ENCODE measurements at places on chromosomes 3 and 15.

- no peak for DNase-seq
Observed at GRCh38 chr3:49476563-49476962, 6.5 kb downstream of the DAG1 start.

DNA sequence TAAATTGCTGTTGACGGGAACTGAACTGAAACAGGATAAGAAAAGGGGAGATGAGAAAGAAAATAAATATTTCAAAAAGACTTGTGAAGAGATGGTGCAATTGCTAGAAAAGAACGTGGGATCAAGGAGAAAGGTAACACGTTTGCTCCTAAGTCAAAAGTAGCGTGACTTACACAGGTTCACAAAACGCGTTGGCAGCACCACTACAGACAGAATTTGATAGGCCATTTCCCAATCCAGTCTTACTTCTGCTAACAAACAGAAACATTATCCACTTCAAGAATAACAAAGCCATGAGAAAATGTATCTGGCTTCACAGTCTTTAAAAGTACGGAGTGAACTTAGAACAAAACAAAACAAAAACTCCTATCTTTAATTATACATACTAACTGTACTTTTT, 75.5 kb downstream of the DPH6 start:
- DNase-seq = no peak

DNA sequence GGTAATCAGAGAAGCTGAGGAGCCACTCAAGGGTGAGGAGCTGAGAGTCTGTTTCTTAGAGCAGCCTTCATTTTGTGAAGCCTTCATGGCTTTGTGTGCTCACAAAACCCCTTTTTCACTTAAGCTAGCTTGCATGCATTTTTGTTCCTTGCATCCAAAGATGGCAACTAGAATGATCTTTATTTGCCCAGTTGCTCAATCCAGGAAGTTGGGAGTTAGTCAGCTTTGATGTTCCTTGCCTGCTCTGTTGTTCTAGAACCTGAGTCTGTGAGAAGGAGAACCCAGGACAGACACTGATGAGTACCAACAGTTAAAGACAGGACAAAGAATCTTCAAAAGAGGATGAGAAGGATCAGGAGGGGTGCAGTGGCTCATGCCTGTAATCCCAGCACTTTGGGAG, 81.8 kb downstream of the IL20RB start:
- DNase-seq = no peak

- DNase-seq = peak; percentile 74
Observed at GRCh38 chr15:65920825-65921309, 51.6 kb downstream of the RAB11A start.

DNA sequence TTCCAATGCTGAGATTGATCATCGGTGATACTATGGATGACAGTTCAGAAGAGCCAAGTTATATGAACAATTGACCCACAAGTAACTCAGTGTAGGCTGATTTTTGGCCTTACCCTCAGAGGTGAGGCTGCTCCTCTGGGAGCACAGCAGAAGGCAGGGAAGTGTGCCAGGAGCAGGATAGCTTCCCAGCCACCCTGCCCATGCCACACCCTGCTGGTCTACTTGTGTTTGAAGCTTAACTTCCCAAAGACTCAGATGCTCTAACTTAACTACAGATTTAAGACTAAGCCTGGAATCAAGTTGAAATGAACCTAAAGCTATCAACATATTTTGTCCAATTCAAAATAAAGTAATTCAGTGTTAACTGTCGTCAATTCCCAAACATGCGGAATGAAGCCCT, 77.5 kb downstream of the BOC start:
- no peak for DNase-seq

DNA sequence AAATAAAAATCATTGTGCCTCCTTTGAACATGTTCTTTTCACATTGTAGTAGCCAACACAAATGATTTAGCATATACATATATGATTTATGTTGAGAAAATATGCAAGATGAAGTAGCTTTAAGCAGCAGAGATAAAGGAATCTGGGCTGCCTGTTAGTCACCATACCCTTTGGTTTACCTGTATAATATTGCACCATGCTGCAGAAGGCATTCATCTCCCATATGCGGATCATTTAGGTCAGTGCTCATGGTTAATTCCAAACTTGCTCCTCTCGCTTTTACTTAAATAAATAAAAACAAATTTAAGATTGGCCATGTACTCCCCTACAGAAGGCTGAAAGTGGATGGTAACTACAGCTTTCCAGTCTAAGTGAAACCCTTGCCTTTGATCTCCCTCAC, 86.7 kb upstream of the TBL1XR1 start:
- no peak for DNase-seq

DNA sequence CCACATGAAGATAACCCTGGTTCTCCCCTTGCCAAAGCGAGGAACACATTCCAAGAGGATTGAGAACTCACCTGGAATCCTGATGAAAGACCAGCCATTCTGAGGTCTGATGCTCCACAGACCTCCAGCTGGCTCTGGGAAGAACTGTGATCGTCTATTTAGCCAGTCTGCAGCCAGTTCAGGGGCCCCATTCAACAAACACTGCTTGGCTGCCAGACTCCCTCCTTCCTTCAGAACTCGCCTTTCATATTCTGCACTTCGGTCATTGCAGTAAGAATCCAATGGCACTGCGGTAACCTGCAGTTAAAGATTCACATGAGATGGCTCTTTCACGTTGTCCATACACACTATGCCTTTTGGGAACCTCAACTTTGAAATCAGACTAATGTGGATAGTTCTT, 67.6 kb downstream of the CHAC1 start:
- DNase-seq = no peak

DNA sequence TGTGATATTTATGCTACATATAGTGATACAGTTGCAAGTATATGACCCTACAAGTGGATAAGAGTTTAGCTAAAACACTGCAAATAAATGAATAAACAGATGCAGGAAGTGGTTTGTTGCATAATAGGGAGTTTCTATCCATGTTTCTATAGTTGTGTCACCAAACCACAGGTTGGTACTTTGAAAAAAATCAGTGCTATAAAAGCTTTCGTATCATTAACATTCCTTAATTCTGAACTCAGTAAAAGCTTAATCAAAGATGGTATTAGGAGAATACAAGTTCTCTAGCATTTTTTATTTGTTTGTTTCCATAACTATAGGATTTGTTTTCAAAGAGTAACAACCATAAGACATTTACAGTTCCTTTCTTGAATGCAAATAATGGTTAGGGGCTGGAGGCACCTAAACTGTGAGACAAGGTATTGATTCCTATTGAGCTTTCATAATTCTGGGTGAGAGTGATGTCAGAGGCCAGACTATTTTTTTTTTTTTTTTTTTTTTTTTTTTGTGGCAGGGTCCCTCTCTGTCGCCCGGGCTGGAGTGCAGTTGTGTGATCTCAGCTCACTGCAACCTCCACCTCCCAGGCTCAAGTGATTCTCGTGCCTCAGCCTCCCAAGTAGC, 29.6 kb downstream of the CPOX start:
- peak; percentile 36 for DNase-seq

- DNase-seq = no peak
Observed at GRCh38 chr3:179541094-179541493, 21.6 kb upstream of the ACTL6A start.

- DNase-seq = no peak
Observed at GRCh38 chr3:190003681-190004123, 117.0 kb downstream of the P3H2 start.

DNA sequence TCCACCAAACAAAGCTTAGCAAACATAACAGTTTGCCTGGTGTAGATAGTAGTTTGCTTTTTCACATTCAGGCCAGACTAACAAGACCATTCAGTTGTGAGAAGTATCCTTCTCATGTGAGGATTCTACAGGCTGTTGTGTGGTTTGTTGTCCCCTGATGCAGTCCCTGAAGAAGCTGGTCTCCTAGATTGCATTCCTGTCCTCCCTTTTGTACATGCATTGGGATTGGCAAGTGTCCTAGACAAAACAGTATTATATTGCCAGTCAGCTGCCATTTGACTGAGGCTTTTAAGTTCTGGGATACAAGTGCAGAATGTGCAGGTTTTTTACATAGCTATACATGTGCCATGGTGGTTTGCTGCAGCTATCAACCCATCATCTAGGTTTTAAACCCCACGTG, 362.0 kb upstream of the IL12A start:
- DNase-seq = no peak

GRCh38 chr15:58521293-58521991, 89.7 kb downstream of the LIPC start:
- DNase-seq = peak; percentile 43

DNA sequence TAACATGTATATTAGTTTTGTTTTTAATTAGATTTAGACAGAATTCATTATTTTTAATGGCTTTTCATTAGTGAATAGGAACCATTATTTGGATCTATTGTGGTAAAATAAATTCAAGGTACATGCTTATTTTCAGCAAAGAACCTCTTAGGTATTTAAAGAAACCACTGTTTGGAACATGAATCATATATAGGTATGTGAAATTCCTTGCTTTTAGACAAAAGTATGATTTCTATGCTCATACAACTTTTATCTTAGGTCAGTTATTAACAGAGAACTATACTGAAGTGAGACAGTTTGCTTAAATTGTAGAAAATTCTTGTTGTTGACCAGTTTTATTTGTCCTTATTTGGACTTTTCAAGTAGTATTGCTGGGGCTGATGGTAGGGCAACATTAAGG, 389.9 kb downstream of the FEZF2 start:
- DNase-seq = no peak

GRCh38 chr3:100424261-100424660, 22.9 kb downstream of the LNP1 start:
- DNase-seq = no peak

GRCh38 chr3:13301286-13301987, 118.7 kb downstream of the NUP210 start:
- peak; percentile 53 for DNase-seq
